Esophagus squamous epithelium (tissue), 5 donors: ENCODE measurements at places on chromosomes 1 and 21.

DNA sequence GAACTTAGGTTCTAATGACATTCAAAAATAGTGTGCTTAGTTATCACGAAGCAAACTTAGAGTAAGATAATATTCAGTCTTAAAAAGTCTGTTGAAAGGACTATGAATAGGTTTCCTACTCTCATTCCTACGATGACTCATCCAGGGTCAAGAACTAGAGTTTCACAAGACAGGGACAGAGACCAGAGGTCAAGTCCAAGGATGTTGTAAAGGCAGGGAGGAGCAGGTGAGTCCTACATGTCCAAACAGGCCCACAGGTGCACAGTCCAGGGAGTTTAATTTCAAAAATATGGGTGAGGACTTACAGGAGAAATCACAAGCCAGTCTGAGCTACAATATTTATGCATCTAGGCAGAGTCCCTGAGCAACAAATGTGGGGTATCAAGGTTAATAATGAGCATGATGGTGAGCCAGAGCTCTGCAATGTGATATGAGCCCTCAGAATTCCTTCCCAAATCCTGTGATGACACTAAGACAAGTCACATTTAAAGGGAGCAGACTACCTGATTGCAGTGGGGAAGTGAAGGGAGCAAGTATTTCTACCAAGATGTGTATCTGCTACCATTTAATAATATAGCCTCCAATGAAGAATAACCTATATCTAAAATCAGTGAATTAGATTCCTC, 100.0 kb upstream of the NRIP1 start:
- DNase-seq, result no peak

DNA sequence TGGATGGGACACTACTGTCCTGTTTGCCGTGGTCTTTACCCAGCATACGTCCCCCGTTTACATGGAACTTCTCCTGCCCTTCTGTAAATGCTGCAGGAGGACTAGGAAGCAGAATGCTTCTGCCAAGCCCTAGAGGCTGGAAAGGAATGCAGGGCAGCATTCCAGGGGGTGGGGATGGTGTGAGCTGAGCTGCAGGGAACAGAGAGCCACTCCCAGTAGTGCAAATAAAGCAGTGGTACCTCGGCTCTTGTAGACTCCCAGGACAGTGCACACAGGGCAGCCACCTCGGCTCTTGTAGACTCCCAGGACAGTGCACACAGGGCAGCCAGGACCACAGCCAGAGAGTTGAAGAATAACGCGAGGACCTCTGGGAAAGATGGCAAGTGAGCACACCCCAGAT, 35.4 kb downstream of the PTPRU start:
- DNase-seq, result no peak

DNA sequence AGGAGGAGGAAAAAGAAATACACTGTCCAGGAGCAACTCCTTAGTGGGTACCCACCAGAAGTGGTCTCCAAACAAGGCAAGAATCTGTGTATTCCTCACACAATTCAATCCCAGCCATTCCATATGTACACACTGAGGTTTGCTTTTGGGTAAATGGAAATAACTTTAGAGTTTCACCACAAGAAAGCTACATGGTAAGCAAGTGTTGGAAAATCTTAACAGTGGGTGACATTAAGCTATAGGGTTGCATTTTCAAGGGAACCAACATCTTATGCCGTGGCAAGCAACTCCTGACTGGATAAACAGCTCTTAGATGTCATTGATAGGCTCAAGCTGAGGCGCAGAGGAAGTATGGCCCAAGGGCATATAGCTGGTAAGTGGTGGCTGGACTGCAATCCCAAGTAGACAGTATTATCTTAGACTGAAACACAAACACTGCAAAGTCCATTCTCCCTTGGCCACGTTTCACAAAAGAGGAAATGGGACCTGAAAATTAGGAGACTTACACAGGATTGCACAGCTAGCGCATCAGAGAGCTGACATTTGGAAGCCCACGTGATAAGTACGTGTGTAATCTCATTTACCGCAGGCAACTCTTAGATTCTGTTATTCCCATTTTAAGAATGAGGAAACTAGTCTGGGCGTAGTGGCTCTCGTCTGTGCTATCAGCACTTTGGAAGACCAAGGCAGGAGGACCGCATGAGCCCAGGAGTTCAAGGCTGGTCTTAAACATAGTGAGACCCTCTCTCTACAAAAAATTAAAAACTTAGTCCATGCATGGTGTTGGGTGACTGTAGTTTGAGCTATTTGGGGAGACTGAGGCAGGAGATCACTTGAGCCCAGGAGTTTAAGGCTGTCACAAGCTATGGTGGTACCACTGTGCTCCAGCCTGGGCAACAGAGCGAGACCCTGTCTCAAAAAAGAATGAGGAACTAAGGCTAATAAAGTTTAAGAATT, 4.0 kb upstream of the BRWD1 start:
- DNase-seq, result no peak

DNA sequence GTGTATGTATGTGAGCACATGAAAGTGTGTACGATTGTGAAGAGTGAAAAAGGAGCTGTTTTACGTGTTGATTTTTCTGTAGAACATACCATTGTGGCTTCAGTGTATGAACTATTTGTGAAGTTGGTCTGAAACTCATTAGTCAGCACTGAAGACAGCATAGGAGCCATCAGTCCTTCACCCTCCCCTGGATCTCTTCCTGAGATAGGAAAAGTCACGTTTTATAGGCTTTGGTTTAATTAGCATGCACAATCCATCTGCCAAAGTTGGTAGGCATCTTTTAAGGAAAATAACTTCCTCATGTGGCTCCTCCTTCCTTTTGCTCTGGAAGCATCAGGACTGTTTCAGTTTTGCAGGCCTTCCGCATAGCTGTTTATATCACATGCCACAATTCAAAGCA, 1.4 kb upstream of the RABIF start:
- no peak for DNase-seq

DNA sequence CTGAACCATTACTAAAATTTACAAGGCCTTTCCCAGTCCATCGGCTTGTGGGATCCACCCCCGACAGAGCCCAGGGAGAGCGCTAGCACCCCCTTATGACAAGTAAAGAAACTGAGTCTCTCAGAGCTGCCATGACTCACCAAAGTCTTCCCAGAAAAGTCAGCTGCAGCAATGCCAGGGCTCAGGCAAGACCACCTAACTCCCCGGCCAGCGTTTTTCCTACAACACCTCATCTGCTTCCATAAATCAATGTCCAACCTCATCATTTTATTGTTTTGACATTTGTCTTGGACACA, 15.0 kb downstream of the DHCR24 start:
- DNase-seq, result no peak

DNA sequence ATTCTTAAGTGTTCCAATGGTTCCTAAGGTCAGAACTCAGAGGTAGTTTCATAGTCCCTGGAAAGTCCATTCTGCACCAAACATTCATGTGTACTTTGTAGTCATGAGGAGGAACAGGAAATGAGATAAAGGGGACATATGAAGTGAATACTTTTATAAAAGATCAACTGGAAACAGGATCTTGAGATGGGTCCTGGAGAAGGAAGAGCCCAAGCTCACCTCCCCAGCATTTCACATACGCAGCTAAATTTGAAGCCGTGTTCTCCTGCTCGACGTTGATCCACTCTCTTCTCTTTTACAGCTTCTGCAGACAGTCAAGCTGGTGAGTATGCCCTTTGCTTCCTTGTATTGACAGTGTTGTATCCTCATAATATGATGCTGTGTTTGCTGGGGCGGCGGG, 429 bp downstream of the FCGR2A start:
- DNase-seq, result no peak

DNA sequence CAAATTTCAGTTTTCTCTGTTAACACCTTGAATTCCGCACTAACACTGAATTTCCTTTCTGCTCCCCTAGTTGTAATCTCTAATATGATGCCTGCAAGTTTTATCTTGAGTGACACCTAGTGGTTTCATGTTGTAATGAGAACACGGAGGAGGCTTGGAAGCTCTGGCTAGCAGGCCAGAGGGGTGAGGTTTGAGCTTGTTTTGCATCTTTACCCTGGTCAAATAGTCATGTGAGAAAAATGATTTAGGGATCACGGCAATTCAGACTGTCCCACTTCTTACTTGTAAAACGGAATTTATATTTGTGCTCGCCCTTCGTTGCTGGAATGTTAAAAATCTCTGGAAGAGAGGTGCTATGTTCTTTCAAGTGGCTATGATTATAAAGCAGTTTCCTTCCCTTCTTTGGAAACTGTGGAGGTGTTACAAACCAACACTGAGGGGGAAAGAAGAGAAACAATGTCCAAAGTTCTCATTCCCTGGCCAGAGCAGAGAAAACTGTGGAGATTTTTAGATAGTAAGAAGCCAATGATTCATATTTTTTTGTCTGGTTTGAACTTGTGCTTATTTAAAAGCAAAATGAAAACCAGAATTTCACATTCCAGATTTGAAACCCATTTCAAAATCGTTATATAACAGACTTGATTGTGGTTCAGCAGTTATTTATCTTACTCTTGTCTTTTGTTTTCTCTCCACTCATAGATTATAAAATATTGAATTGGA, 5.3 kb upstream of the MROH9 start:
- no peak for DNase-seq

- no peak for DNase-seq
Measured at GRCh38 chr21:42724226-42724920, 71.0 kb downstream of the PDE9A start.

DNA sequence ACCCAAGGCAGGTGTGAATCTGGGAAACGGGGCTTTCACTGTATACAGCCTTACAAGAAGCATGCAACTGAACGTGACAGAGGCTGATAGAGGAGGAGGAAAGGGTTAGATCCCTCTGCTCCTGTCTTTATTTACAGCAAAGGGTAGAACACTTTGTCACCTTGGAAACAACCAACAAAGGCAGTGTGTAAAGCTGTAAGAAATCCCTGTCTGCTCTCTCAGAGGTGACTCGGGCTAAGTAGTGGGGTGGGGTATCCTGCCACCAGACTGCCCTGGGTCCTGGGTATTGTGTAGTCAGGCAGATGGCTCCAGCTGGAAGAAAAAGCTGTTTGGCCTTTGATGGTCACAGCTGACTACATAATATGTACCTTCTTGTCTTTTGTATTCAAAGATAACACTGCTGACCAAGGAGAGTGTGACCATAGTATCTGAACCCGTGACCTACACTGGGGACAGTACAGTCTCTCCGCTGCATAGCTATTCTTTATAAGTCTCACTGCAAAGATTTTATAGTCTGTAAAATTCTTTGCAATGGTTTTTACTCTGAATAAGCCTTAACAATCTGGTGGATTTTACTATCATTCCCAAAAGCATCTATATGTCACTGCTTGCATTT, 22.1 kb upstream of the POU2F1 start:
- DNase-seq, result no peak

DNA sequence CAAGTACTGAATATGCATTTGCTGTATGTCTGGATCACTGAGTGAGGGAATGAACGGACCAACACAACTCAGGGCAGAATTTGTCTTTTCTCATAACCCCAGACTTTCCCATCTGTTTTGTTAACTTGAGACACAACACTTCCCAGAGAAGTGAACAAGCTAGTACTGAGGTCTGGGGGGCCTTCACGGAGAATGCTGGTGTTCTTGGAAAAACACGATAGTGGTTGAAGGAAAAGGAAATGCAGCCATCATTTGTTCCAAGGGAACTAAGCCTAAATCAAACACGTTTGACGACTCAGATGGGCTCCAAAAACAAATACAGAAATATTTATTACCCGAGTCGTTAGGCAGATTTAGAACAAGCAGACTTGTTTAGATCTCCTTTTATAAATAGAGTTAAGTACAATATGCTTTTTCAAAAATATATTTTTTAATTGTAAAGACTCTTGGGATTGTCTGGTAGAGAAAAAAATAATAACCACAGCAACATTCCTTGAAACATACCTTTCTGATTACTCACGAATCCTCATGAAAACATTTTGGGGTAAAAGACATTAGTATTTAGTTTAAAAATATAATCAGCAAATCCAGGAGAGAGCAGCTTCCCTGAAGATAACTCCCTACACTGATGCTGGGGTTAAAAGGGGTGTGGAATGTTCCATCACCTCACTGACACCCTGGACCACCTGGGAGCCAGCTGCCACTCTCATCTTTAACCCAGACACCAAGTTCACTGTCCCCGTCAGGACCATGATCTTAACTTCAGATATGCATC, 427.7 kb upstream of the RUNX1 start:
- DNase-seq, result no peak

- DNase-seq, result no peak
Measured at GRCh38 chr1:115251856-115252255, 86.2 kb downstream of the NGF start.

GRCh38 chr1:67855961-67856360, 22.7 kb upstream of the GNG12 start:
- DNase-seq, result no peak

GRCh38 chr1:107342316-107342715, 201.5 kb downstream of the NTNG1 start:
- DNase-seq, result no peak

DNA sequence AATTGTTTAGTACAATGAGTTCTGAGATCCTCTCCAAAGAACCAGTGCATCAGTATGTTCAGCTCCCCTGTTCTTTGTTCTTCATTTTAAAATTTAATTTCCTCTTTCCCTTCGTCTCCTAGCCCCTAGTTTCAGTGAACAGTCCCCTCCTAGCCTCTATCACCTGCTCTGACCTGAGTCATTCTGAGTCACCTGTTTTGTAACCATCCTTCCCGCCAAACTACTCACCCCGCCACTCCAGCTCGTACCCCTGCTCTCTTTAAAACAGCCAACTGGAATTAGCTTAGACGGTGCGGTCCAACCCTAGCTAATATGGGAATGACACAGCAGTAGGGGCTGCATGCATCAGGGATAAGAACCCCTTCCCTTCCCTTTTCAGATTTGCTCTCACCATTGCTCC, 16.8 kb upstream of the ERVH48-1 start:
- DNase-seq, result no peak

DNA sequence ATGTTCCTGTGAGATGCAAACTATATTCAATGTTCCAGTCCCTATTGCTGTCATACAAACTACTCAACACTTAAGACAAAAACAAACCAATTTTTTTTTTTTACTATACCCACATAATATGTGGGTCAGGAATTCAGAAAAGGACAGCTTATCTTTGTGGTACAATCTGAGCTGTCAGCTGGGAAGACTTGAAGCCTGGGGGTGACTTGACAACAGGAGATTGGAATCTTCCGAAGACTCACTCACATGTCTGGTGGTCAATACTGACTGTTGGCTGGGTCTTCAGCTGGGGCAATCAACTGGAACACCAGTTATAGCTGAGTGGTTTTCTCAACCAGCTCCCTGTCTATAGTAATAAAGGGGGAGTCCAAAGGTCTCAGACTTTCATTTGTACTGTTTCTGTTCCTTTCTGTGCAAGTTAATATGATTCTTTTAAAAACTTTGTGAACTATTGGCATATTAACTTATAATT, 81.7 kb upstream of the ATP1B1 start:
- DNase-seq, result no peak
